ENCODE measurements at places on chromosomes 11 and 22.

- DNase-seq: no peak
Measured at GRCh38 chr22:23777776-23778576, 5.3 kb downstream of the MMP11 start.

DNA sequence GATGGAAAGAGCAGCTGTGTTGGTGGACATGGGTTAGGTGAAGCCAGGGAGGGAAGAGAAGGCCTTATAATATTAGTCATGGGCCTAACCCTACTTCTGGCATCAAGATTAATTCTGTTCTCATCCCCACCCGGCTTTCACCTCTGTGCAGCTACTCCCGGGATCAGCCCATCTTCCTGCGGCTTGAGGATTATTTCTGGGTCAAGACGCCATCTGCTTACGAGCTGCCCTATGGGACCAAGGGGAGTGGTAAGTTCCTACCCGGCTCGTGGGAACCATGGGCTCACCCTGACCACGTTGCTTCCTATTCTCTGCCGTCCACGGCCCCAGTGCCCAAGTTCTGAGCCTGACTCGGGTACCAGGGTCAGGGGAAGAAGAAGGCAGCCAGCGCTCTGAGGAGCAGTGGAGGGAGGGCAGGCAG, 51.6 kb downstream of the ST3GAL4 start:
- DNase-seq: no peak

GRCh38 chr11:1831338-1832210, 3.2 kb upstream of the SYT8 start:
- DNase-seq: no peak

- DNase-seq: no peak
Measured at GRCh38 chr22:35688913-35689675, 28.6 kb upstream of the APOL5 start.

- peak; percentile 73 for DNase-seq
Measured at GRCh38 chr22:41517172-41518047, 26.9 kb downstream of the POLR3H start.

DNA sequence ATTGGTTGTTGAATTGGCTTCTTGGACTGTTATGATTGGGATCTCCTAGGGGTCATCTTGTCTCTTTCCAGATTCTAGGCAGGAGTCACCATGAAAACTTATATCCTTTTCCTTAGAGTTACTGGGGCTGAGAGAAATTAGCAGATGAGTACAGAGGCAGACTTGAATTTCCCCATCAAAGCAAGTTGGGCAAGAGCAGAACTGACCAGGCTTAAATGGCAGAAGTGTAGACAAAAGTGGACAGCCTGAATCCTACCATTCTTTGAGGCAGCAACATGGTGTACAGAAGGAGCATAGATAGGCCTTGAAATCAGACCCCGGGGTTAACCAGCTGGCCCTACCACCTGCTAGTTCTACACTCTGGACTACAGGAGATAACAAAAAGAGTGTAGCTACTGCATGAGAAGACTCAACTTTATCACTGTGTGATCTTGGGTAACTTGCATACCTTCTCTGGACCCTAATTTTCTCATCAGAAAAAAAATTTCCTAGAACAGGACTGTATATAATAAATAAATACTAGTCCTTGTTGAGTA, 427.4 kb upstream of the CADM1 start:
- no peak for DNase-seq

- no peak for DNase-seq
Measured at GRCh38 chr11:117303101-117303500, 12.0 kb downstream of the BACE1-AS start.

DNA sequence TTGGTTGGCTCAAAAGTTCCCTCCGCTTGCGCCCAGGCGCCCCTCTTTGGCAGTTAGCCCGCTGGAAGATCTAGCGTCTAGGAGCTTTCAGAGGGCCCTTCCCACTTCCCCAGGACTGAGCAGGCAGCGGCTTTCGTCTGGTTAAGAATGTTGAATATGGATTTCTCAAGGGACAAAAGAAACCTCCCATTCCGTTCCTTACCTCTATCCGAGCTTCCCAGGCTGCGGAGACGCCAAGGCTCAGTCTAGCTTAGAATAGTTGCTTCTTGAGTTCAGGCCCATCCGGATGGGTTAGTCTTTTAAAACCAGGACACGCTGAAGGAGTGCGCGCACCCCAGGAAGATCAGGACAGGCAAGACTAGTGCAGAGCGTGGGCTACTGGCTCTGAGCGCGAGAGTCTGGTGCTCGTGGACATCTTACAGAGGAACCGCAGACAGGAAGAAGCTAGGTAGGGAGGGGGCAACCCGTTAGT, 1.6 kb downstream of the NELL1 start:
- DNase-seq: no peak

- no peak for DNase-seq
Measured at GRCh38 chr22:23181721-23182308, 1.5 kb downstream of the BCR start.

- DNase-seq: no peak
Measured at GRCh38 chr11:134413826-134414731, 2.0 kb upstream of the B3GAT1 start.

GRCh38 chr11:64998141-64998540, 1.4 kb upstream of the BATF2 start:
- no peak for DNase-seq

GRCh38 chr11:109851780-109852390, 241.3 kb upstream of the ZC3H12C start:
- no peak for DNase-seq

GRCh38 chr11:112579282-112579681, 318.6 kb upstream of the PLET1 start:
- no peak for DNase-seq

- DNase-seq: no peak
Measured at GRCh38 chr11:134290646-134291045, 14.5 kb downstream of the GLB1L3 start.

- no peak for DNase-seq
Measured at GRCh38 chr11:21494946-21495345, 697.9 kb upstream of the ANO5 start.

GRCh38 chr11:14676068-14676467, 32.5 kb downstream of the PDE3B start:
- DNase-seq: no peak

GRCh38 chr11:124763156-124763947, 1.3 kb upstream of the ESAM start:
- peak; percentile 54 for DNase-seq

- no peak for DNase-seq
Measured at GRCh38 chr11:47369676-47370075, 8.7 kb downstream of the SPI1 start.

DNA sequence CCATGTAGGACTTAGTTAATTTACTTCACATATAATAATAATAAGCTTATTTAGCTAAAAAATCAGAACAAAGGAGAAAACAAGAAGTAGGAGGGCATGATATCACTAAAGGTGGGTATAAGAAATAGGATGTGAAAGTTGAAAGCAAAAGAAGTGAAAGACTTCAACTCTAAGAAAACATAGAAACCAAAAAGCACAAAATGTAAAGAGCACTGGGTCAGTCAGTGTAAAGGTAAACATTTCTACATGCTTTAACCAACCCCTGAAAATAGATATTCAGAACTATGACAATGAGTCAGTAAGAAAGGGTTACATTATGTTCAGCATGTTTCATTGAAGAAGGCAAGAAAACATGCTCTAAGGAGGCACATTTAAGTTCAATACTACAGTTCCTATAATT, 298.8 kb downstream of the SWAP70 start:
- DNase-seq: no peak

DNA sequence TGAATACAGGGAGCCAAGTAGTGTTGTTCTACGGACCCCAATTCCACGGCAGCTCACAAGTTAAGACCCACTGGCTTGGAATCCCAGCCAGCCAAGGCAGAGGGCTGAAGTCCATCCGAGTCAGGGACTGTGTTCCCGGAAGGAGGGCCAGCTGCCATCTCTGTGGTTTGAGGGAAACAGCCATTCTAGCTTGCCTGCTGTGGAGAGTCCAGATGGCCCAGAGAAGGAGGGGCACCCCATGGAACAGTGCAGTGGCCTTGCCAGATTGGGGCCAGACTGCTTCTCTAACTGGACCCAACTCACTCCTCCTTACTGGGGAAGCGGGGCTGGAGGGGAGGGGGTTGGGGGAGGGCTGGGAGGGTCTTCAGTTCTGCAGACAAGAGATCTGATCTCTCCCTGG, 156.4 kb downstream of the FAM181B start:
- DNase-seq: no peak

DNA sequence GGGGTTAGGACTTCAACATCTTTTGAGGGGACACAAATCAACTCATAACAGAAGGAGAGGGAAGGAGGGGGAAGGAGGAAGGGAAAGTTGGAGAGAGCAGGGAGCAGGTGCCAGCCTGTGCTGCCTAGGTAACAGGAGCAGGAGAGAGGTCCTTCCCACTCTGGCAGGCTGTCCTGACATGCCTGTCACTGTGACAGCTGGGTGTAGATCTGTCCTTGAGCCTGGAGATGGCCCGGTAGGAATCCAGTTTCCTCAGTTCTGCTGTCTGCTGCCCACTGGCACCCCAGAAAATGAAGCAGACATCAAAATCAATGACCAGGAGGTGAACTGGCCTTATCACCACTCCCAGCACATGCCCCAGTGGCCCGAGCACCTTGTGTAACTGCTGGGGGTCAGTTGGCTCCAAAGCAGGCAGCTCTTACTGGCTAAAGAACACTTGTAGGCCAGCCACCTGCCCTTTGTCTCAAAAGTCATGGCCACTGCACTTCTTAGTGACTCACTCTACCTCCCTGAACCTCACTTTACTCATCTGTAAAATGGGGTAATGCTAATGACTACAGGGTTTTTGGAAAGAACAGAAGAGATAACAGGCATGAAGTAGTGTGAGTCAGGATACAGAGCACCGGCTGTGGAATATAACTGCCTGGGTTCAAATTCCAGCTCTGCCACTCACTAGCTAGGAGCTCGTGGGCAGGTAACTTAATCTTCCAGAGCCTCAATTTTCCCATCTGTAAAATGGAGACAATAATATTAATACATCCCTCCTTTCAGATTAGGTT, 8.0 kb upstream of the TSPAN18 start:
- no peak for DNase-seq

DNA sequence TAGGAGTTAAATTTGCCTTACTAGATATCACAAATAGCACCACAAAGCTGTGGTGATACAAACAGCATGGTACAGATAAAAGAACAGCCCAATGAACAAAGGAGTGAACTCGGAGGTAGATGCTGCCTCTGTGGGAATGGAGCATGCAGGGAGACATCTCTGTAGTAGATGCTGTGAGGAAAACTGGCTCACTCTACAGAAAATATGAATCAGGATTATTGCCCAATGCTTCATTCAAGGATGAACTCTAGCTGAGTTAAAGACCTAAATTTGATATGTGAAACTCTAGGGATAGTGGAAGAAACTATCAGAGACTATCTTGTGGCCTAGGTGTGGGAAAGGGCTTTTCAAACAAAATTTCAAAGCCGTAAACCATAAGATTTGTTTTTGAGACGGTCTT, 15.3 kb upstream of the CAPN5 start:
- no peak for DNase-seq

DNA sequence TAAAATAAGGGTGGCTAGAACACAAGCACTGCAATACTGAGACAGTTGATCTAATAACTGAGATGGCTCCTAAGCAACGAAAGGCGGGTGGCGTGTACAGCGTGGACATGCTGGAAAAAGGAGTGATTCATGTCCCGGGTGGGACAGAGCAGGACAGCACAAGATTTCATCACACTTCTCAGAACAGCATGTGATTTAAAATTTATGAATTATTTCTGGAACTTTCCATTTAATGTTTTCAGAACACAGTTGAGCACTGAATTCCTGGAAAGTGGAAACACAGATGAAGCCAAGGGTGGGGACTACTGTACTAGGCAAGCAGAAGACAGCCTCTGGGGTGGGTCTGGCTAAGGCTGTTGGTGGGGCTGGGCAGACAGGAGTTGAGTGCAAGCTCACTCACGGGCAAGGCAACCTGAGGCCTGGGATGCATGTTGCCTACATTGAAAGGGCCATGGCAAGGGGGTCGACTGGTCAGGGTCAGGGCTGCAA, 165.6 kb upstream of the DDI1 start:
- no peak for DNase-seq

DNA sequence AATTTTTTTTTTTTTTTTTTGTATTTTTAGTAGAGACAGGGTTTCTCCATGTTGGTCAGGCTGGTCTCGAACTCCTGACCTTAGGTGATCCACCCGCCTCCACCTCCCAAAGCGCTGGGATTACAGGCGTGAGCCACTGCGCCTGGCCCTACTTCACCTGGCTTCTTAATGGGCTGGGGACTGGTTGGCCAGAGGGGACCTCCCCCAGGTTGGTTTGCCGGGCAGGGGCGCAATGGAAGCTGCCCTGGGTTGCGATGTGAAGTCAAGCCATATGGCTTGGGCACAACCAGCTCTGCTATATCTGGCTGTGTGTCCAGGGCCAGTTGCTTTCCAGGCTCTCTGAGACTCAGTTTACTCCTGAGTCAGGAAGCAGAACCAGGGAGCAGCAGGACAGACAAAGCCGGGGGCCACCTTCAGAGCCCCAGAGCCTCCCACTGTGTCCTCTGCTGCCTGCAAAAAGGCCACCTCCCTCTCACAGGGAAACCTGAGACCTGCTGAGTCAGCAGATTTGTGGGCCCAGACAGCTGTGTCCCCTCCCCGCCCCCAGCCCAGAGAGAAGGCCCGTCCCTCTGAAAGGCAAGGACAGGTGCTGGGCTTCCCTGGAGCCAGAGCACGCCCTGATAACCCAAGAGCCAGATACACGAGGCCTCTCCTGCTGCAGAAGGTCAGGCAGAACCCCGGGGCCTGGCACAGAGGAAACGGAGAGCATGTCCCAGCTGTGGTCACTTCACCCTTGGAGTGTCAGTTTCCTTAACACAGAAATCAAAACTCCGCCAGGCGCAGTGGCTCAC, 29.2 kb upstream of the DAGLA start:
- DNase-seq: no peak

DNA sequence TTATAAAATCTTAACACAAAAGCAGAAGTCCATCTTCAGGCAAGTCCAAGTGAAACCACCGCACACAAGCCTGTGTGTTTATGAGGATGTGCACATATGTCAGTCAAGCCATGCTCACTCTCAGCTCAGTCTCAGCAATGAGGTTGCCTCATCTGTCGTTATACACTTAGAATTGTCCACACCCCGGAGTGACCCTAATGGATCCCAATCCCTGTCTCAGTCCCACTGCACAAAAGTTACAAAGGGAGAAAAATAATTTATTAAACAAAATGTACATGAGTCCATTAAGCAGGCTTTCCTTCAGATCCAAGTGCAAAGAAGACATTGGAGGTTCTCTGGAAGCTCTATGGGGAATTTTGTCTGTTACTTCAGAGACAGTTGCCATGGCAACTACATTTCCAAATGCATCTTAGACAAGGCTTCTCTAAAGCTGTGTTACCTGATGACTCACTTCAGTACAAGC, 24.4 kb downstream of the OR8B12 start:
- no peak for DNase-seq

DNA sequence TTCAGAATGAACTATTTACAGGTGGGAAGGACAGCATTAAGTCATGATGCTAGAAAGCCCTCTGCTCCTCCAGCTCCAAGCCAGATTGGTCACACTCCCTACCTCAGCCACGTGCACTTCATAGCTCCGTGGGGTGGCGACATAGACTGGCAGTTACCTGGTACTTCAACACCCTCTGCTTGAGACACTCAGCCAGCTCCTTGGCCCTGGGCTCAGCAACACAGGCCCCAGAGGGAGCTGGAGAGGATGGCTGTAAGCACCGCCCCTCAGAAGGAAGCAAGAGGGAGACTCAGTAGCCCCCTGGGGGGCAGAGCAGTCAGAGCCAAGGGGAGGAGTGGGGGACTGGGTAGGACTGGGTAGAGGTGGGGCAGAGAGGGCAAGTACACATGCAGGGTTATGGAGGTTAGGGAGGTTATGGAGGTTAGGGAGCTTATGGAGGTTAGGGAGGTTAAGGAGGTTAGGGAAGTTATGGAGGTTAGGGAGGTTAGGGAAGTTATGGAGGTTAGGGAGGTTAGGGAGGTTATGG, 102.1 kb upstream of the BID start:
- peak; percentile 7 for DNase-seq

- no peak for DNase-seq
Measured at GRCh38 chr11:66341502-66342126, 3.3 kb downstream of the BRMS1 start.
